ENCODE measurements at places on chromosomes 11 and 22.

DNA sequence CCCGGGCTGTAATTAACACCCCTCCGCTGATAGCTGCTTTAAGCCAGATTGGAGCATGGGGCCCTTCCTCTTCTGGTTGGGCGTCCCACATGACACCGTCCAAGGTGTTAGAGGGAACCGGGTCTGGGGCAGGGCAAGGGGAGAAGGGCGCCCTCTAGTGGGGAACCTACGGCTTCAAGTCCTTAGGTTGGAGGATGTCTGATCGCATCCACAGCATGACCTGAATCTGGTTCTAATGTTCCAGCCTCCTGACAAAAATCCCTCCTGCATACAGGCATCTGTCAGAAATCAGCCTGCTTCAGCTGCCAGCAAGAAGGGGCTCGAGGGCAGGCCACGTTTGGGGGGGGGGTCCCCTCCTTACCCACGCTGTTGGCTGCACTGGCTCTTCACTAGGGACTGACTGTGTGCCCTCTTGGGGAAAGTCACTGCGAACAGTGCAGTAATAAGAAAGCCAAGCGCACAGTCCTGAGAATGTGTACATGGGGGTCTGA, 94.2 kb upstream of the TBCEL start:
- peak; percentile 38 for DNase-seq

- DNase-seq, result no peak
These were observed 103.3 kb upstream of the NNMT start for GRCh38 chr11:114192841-114193389.

- no peak for DNase-seq
These were observed 9.2 kb downstream of the FXYD2 start for GRCh38 chr11:117815262-117815803.

DNA sequence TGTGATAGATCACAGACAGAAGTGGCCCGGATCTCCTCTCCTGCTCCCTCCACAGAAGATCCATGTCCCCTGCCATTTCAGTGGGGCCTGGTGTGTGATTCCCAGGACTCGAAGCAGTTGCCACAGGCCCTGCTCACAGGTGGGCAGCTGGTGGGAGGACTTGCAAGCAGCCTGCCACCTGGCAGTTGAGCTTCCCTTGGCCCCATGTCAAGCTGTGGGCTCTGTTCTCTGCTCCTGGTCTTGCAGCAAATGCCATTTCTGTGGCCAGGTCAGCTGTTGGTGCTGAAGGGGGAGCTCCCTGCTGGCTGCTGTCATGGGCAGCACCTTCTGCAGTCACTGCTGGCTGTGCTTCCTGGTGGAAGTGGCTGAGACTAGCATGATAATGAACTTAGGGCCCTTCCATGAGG, 59.1 kb upstream of the SLC22A12 start:
- no peak for DNase-seq

GRCh38 chr11:87331273-87331672, 293.5 kb downstream of the TMEM135 start:
- DNase-seq, result no peak

- DNase-seq, result no peak
These were observed 227.6 kb downstream of the MN1 start for GRCh38 chr22:27574002-27574366.

GRCh38 chr11:126874831-126875230, 125.7 kb downstream of the KIRREL3 start:
- no peak for DNase-seq

GRCh38 chr11:59380263-59381059, 21.8 kb downstream of the OR5AN1 start:
- DNase-seq, result no peak

- DNase-seq, result no peak
These were observed 41.8 kb downstream of the GAB4 start for GRCh38 chr22:16966251-16966650.

Measured in SHP77 (cell line).